ENCODE measurements at places on chromosomes 4 and X.

DNA sequence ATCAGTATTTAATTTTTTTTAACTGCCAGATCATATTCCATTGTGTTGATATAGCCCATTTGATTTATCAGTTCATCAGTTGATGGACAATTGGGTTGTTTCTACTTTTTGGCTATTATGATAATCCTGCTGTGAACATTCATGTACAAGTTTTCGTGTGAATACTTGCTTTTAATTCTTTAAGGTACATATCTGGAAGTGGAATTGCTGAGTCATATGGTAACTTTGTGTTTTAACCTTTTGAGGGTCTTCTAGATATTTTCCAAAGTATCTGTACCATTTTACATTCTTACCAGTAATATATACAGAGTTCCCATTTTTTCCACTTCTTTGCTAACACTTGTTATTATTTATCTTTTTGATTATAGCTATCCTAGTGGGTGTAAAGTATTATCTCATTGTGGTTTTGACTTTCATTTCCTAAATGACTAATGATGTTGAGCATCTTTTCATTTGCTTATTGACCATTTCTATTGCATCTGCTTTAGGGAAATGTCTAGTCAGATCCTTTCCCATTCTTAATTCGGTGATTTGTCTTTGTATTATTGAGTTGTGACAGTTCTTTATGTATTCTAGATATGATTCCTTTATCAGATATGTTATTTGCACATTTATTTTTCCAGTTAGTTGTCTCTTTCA lies 75.2 kb upstream of the NUDT6 start:
- DNase-seq = no peak

GRCh38 chr4:88981556-88981955 lies 75.4 kb downstream of the FAM13A start:
- no peak for DNase-seq

DNA sequence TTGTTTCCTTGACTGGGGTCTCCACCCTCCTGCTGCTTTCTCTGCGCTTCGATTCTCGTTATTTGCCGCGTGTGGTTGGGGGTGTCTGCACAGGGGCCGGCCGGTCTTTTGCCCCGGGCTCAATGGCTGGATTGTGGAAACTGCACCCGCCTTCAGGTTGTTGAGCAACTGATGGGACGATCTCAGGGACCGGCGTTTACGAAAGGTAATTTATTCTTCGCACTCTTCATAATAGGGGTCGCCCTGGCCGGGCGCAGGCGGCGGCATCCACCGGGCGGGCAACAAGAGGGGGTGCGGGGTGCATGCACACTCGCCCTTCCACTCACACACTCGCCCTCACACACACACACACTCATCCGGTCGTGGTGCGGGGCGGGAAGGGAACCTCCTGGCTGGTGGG lies 1.4 kb downstream of the ADGRL3 start:
- no peak for DNase-seq

DNA sequence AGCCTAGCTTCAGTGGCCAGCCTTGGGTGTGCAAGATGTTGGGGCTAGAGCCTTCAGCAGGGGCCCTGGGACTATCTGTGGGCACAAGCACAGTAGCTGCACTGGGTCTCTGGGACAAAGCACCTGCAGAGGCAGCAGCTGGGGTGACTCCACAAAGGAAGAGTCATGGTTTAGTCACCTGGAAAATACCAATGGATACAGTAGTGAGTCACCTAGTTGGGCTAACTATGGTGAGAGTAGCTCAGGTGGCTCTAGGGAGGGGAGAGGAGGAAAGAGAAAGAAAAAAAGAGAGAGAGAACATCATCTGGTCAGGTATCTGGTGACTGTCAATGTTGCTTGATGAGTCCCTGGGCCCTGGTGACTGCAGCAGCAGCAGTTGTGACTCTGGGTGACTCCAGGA lies 72.9 kb upstream of the SPIN4 start:
- no peak for DNase-seq

DNA sequence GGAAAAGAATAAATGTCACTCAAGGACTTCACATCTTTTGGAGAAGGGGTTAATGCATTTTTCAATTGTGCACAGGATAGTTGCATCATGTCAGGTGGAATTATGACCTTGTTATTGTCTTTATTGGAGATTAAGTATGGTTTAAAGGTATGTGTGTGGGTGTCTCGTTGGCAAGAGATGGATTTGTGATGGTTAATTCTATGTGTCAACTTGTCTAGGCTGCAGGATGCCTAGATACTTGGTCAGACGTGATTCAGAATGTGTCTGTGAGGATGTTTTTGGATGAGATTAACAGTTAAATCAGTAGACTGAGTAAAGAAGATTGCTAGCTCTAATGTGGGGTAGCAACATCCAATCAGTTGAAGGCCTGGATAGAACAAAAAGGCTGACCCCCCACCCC lies 42.2 kb upstream of the HSD17B10 start:
- DNase-seq = no peak

DNA sequence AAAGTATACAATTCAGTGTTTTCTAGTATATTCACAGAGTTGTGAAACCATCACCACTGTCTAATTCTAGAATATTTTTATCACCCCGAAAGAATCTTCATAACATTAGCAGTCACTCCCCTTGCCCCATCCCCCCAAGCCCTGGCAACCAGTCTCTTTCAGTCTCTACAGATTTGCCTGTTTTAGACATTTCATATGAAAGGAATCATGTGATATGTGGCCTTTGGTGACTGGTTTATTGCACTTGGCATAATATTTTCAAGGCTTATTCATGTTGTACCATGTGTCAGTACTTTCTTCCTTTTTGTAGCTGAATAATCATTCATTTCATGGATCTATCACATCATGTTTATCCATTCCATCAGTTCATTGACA lies 371.7 kb downstream of the AFF2 start:
- DNase-seq = no peak

DNA sequence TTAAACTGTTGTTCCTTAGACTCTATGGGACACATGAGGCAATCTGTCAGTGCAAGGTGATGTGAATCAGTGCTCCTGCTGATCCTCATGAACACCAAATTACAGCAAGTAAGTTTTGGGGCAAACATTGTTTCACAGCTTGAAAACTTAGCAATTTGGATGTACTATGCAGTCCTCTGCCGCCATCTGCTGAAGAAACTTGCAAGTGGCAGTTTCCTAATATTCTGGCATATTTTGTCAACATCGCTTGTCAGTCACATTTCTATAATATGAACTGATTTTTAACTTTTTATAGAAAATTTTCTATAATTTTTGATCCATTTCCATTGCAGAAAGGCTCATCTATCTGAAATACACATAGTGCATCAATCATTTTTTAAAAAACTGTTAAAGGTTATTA lies 56.3 kb downstream of the ZAR1 start:
- no peak for DNase-seq

DNA sequence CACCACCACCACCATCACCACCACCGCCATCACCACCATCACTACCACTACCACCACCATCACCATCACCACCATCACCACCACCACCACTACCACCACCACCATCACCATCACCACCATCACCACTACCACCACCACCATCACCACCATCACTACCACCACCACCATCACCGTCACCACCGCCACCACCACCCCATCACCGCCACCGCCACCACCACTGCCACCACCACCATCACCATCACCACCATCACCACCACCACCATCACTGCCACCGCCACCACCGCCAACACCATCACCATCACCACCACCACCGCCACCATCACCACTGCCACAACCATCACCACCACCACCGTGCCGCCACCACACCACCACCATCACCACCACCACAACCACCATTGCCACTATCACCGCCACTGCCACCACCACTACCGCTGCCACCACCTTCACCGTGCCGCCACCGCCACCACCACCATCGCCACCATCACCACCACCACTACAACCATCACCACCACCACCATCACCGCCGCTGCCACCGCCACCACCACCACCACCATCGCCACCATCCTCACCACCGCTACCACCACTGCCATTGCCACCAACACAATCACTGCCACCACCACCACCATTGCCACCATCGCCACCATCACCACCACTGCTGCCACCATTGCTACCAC lies 1511.3 kb upstream of the AGA start:
- no peak for DNase-seq

GRCh38 chr4:145287351-145287750 lies 107.0 kb upstream of the OTUD4 start:
- no peak for DNase-seq

DNA sequence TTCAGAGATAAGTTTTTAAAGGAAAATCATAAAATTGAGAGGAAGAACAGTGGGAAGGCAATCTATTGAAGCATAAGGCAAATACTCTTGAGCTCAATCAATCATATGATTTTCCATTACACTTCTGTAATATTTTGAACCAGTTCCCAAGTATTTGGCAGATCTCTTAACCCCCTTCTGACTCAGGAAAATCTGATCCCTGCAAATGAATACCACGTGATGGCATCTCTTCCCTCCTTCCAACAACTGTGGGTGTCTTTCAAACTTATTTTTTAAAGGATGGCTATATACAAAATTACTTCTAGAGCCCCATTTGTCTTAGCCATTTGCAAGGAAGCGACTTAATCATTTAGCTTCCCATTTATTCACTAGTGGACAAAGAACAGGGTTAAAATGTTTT lies 41.9 kb downstream of the AMOT start:
- DNase-seq = no peak

DNA sequence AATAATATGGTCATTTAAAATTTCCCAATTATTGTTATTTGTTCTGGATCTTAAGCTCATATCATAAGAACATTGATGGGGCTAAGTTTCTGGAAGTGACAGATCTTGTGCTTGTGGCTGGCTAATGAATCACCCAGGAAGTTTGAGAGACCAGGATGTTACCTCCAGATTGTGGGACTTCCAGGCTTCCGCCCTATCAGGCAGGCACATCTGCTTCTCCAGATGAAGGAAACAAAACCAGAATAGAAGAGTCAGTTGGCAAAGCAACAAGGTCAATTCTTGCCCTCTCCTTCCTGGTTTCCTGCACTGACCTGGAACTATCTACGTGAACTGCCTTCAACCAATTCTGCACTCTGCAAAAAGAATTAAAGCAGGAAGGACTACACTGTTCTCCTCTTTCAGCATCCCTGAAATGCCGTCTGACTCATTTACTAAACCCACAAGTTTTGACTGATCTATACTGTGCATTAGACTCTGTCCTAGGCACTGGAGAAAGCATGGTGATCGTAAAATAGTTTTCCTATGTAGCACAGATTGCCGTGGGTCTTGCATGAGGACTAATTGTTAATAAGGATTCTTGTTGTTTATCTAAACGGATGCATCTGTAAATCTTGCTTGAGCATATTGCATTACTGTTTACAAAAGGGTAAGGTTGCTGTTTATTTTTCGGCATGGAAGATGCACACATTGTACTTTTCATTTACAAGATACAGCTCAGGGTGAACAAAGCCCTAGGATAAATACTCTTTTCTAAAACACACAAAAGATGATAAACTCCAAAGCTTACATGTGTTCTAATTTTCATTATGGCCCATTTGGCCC lies 74.6 kb downstream of the AMELX start:
- DNase-seq = no peak

GRCh38 chrX:68286076-68286475 lies 147.2 kb downstream of the OPHN1 start:
- DNase-seq = no peak

GRCh38 chrX:47628982-47629381 lies 748 bp downstream of the CFP start:
- no peak for DNase-seq

DNA sequence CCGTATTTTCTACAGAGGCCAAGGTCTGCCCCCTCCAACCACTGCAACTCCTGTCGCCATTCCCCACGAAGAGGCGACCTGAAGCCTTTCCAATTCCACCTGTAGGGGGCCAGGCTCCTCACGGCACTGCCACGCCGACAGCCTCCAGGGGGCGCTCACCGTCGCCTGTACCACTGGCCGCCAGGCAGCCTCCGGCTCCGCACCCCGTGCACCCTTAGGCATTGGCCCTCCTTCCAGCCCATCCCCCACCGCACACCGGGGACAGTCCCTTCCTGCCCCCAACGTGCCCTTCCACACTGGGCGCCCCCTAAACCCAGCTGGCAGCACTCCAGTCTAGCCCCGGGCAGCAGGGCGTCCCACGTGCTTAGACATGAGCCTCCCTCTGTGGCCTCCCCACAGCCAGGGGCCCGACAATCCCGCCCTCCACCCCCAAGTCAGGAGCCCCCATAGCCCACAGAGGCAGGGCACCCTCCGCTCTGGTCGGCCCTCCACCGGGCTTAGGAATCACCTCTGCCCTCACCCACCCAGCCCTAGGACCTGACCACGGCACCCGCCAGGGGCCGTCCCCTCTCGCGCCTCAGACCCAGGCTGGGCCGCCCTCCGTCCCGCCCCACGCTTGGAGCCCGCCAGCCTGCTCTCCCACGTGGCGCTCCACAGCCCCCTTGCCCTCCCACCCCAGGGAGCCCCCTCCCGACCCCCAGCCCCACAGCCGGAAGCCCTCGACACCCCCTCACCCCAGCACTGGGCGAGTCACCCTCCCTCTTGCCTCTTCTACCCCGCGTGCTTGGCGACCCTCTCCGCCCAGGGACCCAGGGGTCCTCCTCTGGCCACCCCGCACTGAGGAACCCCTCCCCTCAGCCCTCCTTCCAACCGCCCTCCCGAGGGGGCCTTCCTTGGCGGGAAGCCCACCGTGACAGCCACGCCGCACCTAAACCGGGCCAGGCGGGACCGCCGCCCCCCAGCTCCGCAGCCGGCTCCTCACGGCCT lies 711 bp downstream of the PNMA6E start:
- no peak for DNase-seq

GRCh38 chrX:82703551-82703950 lies 804.5 kb upstream of the POU3F4 start:
- no peak for DNase-seq

- DNase-seq = no peak
These were observed 3.5 kb downstream of the HUWE1 start for GRCh38 chrX:53682885-53683555.

DNA sequence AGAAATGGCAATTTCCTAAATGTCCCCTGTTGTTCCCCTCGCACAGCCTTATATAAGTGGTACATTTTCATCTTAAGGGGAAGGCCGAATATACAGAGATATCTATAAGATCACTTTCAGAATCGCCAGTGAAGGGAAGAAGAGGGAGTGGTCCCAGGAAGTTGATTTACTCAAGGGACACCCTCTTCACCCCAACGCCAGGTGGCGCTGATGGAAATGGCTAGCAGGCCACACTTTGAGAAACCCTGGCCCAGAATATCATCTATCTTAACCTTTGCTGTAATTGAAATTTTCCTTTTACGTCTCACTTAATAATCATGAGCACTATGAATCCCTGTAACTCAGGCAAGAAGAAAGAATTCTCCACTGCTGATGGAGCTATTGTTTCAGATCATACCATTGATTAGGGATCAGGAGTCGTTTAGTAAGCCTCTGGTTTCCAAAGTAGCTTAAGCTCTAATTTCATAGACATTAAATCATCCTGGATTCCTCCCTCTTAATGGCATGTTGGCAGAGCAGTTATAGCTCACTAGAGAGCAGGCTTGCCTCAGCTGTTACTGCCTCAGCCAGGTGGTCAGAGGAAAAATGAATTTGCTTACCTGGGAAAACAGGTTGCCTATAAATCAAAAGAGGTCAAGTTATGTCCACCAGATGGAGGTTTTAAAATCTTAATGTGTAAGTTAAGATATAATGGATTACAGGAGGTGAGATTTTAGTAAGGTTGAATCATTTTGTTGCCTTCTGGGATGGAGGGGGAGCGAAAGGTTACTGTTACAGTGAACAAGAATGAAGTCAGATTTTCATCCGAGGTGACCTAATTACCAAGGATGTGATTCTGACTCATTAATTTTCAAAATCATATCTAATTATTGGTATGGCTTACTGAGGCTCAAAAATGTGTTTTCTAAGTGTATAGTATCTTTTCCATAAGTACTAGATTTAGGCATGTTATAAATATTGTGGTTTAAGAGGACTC lies 941.2 kb upstream of the TENM3 start:
- DNase-seq = peak; percentile 75

GRCh38 chrX:21800344-21800770 lies 39.1 kb upstream of the MBTPS2 start:
- DNase-seq = no peak
